ENCODE measurements at places on chromosomes 3 and 15.

GRCh38 chr15:99268431-99268830 is 17.1 kb downstream of the LRRC28 start:
- no peak for DNase-seq

DNA sequence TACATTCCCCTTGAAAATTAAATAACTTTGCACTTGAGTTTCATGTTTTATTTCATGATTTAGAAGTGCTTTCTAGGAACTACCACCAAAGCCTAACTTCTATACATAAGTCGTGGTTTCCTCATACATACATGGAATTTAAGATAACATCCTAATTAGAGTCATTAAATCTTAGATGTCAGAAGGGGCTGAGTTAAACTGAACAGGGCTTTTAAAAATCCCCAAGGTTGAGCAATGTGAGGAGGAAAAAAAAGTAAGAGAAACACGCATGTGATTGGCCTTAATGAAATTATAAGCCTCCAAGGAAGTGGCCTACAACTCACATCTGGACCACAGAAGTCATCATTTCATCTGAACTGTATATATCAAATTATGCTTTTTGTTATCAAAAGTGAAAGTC is 303.1 kb upstream of the SEMA6D start:
- no peak for DNase-seq

DNA sequence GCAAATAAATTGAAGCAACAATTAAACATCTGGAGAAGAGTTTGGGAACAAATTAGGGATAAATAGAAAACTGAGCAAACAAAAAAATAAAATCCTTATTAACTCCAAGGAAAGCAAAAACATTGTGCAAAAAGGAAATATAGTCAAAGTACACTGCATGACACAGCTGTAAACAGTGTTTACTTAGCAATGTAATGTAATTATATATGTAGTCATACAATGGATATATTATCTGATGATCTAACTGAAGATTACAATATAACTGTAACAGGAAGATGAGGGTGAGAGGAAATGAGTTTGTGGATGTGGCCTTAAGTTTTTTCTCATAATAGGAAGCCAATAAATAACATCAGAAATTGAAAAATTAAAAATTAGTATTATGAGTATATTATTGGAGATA is 42.5 kb downstream of the SCN10A start:
- DNase-seq: no peak

DNA sequence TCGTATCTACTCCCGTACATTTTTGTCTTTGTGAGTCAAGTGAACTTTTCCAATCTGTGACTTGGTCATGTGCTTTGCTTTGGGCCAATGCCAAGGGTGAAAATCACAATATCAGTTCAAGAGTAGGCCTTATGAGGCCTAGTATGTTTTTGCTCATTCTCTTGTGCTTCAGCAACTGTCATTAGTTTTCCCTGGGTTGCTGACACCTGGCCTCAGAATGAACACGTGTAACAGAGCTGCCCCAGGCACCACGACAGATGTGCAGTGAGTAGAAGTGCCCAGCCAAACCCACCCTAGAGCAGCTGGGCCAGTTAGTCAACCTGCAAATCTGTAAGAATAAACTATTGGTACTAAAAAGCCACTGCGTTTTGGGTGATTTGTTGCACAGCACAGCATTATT is 460.3 kb upstream of the WNT5A start:
- DNase-seq: no peak

GRCh38 chr3:36743826-36744225 is 20.5 kb downstream of the DCLK3 start:
- DNase-seq: no peak

DNA sequence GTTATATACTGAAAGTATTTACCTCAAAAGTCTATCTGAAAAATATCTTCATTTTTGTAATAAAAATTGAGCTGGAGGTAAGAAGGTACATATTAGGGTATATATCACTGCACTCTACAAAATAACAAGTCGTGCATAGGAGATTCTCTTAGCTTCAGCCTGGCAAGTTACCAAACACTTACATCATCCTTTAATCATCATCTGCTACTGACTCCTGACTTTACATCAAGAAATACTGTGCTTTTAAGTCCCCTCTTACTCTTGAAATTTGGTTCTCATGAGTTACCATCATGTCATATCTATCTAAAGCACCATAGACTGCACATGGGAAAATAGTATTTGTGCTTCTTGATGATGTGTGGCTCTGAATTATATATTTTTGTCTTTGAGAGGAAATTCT is 50.8 kb downstream of the LYSMD4 start:
- DNase-seq: no peak

- DNase-seq: no peak
Measured at GRCh38 chr3:49804141-49805041, 1.3 kb downstream of the INKA1 start.

DNA sequence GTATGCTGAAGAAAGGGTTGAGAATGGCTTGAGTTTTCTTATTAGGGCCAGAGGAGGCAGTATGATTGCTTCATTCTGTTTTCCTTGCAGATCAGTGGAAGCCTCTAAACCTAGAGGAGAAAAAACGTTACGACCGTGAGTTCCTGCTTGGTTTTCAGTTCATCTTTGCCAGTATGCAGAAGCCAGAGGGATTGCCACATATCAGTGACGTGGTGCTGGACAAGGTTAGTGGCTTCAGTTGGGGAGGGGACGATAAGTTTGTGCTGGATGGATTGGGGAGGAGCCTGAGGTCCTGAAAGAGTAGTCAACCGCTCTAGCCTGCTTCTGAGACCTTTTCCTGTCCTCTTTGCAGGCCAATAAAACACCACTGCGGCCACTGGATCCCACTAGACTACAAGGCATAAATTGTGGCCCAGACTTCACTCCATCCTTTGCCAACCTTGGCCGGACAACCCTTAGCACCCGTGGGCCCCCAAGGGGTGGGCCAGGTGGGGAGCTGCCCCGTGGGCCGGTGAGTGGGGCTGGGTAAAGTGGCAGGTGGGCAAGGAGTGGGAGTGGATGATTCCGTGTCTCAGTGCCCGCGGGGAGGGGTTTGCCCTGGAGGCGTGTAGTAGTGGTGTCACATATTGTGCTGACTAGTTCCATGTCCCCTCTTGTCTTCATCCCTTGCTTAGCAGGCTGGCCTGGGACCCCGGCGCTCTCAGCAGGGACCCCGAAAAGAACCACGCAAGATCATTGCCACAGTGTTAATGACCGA is 8.5 kb downstream of the EIF4G1 start:
- no peak for DNase-seq

GRCh38 chr3:4752201-4753072 is 226.8 kb upstream of the BHLHE40 start:
- no peak for DNase-seq

DNA sequence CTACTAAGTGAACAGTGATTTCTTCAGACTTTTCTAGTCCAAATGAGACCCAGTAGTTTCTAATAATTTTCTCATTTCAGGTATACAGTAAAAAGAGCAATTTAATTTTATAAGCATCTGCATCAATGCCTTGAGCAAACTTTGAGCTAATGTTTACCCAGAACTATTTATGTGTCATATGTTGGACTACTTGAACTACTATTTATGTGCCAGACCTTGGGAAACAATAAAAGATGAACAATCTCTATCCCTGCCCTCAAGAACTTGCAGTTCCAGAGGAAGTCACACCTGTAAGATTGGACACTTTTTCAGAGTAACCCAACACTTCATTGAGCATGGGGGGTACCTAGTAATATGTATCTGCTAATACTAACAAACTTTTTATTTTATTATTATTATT is 2.3 kb upstream of the UBE3A start:
- no peak for DNase-seq

GRCh38 chr15:59105854-59106253 is 908 bp downstream of the CCNB2 start:
- no peak for DNase-seq

DNA sequence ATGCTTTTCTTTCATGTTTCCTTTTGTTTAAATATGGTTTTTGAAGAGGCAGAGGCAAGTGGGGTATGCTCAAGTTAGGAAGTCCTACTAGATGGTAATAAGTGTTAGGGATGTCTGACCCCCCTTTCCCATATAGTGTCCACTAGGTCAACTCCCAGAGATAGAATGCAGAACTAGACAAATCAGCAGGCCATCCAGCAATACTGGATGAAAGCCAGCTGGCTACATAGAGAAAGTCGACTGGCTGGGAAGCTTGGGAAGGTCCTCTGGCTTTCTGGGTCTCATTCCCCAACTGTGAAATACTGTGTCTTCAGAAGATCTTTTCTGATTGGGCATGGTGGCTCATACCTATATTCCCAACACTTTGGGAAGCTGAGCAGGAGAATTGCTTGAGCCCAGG is 113.8 kb downstream of the SNRK start:
- no peak for DNase-seq

GRCh38 chr3:105656651-105657504 is 211.9 kb downstream of the CBLB start:
- DNase-seq: no peak

DNA sequence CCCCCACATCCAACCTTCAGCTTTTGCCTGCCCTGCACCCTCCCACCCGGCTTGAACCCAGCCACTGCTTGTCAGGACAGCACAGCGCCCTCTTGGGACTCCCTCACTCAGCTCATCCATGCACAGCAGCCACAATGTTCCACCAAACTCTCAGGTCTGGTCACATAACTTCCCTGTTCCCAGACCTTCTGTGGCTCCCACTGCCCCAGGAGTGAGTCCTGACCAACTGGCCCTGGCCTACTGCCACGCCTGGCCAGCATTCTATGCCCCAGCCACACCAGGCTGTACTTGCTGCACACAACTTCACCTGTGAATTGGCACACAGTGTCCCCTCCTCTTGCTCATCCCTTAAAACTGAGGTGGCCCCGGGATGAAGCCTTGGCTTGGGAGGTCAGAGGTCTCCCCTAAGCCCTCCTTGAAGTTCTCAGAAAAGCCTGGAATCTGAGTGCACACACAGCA is 21.0 kb downstream of the PLXNB1 start:
- DNase-seq: no peak

- no peak for DNase-seq
Measured at GRCh38 chr3:14980689-14981088, 33.3 kb downstream of the NR2C2 start.

DNA sequence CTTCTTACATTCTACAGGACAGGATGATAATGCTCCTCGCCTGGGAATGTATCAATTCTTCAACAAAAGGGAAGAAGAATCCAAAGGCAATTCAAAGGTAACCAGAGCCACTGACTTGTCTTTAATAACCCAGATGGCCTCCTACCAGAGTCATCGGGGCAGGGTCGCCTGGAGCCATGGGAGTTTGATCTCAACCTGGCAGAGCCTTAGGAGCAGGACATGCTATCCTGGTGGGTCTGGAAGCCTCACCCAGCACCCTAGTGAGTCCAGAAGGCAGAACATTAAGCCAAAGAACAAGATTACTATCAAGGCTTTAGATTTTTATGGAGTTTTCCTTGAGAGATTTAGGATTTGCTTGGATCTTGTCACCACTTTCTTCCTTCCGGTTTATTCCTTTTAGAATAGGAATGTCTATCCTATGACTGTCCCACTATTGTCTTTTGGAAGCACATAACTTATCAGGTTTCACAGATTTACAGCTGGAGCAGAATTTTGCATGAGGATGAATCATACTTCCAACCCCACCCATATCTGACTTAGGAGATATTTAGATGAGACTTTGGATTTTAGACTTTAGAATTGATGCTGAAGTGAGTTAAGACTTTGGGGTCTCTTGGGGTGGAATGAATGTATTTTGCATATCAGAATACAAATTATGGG is 330.3 kb upstream of the GOLIM4 start:
- DNase-seq: no peak

DNA sequence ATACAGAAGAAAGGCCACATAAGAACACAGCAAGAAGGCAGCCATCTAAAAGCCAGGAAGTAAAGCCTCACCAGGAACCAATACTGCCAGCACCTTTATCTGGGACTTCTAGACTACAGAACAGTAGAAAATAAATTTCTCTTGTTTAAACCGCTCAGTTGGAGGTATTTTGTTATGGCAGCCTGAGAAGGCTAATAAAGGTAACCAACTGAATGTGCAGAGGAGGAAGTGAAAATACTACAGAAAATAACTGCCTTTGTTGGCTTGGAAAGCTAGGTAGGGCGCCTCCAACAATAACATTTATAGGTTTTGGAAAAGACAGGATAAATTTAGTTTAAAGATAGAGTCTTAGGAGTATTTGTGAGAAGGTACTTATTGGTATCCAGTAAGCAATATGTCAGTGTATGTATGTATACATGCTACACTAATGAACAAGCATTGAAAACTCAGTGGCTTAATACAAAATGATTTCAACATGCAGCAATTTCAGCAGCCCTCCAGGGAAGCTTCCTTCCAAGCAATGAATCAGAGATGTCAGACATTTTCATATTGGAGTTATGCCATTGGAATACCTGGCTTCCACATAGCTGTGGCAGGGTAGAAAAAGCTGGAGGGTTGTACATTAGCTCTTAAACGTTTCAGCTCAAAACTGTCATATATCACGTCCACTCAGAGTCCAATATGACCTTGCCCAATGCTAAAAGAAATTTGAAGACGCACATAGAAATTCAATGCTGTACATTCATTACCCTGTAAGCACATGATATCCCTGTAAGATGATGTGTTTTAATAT is 48.9 kb downstream of the ZBBX start:
- DNase-seq: no peak

GRCh38 chr15:101366853-101367252 is 71.8 kb upstream of the SNRPA1 start:
- DNase-seq: no peak

DNA sequence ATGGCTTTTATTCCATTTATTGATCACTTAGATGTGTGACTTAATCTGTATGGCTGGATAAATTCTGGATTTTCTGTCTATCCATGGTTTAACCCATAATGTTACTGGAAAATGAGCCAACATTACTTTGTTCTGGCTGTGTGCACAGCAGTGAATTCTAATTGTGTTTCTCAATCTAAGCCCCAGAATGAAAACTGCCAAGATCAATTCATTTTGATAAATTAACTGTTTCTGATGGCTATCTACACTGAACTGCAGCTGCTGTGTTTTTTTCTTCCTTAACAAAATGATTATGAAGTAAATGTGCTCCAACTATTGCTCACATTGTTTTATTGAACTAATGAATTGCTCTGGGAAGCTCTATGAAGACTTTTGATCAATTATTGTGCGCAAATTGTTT is 35.7 kb upstream of the CPB1 start:
- DNase-seq: no peak

- DNase-seq: no peak
Measured at GRCh38 chr3:12440927-12441714, 43.2 kb upstream of the TSEN2 start.

DNA sequence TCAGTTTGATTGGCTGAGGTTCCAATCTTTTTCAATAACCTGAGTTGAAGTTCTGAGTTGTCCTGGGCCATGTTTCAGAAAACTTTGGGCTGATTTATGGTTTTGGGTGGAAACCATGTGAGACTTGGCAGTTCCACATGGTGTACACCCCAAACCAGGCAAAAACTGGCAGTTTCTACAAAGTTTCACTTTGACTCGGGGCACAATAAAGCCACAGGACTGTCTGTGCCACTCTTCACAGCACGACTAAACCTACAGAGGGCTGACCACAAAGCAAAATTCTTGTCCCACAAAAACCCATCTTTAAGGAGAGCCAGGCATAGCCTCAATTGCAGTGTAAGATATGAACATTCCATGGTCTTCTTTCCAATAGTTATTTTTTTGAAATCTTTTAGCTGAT is 155.0 kb downstream of the DUT start:
- DNase-seq: no peak
